ENCODE measurements at places on chromosomes 3 and 15. TPM values are rescaled to one million over a fixed set of nuclear protein-coding genes. Genes with fewer than 3 reads are reported as not detected.
A peak's percentile ranks its signal among the peaks of the same experiment; 100 is the strongest.

GRCh38 chr3:56610669-56611335 is 53.8 kb downstream of the CCDC66 start:
- no peak for DNase-seq

DNA sequence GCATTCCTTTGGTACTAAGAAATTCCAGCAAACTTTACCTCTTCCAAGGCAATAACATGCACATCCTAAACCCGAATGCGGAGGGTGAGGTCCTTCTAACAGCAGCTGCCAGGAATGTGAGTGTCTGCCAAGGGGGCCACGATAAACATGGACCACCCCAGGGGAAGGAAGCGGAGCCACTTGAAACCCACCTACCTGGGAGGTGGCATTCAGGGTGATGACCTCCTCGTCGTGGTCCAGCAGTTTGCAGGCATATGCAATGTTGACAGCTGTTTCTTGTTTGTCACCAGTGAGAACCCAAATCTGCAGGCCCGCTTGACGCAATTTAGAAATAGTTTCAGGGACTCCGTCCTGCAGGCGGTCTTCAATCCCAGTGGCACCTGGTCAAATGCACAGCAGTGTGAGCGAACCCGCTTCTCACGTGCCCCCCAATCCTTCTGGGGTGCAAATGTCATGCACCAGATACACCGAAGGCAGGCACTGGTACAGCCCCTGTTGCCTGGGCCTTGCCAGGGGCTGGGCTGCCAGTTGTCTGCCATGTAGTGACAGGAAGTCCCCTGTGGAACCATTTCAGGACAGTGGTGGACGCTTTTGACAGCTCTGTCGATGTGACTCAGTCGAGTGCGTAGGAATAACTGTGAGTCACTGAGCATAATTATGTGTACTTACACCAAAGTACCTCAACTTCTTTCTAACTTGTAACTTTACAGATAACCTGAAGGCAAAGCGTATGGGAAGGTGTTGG is 161.2 kb downstream of the ATP10A start:
- DNase-seq = no peak

GRCh38 chr15:84611631-84612030 is 10.8 kb downstream of the ZSCAN2 start:
- DNase-seq = peak; percentile 15

DNA sequence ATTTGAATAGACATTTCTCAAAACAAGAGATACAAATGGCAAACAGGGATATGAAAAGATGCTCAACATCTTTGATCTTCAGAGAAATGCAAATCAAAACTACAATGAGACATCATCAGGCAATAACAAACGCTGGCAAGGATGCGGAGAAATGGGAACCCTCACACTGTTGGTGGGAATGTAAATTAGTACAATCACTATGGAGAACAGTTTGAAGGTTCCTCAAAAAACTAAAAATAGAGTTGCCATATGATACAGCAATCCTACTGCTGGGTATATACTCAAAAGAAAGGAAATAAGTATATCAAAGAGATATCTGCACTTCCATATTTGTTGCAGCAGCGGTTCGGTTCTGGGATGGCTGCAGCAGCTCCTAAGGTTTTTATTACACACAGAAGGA is 16.8 kb upstream of the LARS2 start:
- no peak for DNase-seq

DNA sequence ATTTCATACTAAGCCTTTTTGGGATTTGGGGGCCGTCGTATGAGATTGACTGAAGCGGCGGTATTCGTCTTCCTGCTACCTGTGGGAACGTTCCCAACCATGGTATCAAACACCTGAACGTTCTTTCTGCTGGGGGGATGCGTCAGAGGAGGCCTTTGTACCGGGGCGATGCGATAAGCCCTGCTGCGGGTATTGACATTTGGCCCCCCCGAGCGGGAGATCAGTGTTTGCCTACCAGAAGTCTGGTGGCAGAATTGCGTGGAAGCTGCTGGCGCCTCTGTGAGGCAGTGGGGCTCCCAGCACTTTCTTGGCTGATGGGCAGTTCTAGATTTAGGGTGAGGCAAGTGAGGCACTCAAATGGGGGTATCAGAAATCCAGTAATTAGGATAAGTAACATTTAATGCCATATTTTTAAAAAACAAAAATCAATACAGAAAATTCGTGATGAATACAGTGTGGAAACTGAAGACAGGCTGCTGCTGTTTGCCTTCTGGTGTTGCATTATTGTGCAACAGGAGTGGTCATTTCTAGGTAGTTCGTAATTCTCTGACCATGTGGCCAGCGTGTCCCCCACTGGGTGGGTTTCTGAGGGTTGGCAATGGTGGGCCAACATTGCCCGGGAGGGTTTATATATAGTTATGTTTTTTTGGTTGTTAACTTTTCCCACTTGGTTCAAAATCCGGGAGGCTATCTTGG is 12.7 kb downstream of the TRPM1 start:
- DNase-seq = no peak

GRCh38 chr15:48306639-48307038 is 24.6 kb upstream of the DUT start:
- DNase-seq = no peak

GRCh38 chr3:139353920-139354556 is 10.2 kb downstream of the MRPS22 start:
- peak; percentile 64 for DNase-seq

DNA sequence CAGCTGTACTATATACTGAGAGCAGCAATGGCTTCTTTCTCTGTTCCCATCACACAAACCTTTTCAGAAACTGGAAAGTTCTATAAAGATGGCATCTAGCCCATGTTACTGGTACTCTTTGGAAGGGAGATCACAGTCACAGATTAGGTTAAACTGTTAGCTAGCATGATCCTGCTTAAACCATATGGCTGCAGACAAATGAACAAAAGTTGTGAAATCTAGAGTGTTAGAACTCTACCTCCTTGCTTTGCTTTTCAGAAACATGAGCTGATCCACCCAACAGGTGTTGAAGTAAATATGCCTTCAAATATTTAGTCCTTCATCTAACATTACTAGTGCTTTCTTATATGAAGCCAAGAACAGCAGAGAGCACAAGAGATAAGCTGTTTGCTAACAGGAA is 102.6 kb downstream of the SNRK start:
- DNase-seq = peak; percentile 41

- no peak for DNase-seq
Measured at GRCh38 chr15:88930579-88930978, 17.4 kb upstream of the MFGE8 start.

DNA sequence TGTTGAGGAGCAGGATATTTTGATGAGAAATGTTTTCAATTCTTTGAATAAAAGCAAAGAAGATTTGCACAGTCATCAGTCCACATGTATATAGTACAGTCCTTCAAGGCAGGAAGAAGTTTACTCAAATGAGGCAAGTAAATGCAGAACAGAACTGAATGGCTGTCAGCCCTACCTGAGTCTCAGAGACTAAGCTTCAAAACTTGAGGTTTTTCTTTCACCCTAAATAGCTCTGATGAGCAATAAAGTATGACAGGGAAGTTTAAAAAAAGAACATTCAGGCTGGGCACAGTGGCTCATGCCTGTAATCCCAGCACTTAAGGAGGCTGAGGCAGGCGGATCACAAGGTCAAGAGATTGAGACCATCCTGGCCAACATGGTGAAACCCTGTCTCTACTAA is 232.5 kb downstream of the SUCLG2 start:
- no peak for DNase-seq

DNA sequence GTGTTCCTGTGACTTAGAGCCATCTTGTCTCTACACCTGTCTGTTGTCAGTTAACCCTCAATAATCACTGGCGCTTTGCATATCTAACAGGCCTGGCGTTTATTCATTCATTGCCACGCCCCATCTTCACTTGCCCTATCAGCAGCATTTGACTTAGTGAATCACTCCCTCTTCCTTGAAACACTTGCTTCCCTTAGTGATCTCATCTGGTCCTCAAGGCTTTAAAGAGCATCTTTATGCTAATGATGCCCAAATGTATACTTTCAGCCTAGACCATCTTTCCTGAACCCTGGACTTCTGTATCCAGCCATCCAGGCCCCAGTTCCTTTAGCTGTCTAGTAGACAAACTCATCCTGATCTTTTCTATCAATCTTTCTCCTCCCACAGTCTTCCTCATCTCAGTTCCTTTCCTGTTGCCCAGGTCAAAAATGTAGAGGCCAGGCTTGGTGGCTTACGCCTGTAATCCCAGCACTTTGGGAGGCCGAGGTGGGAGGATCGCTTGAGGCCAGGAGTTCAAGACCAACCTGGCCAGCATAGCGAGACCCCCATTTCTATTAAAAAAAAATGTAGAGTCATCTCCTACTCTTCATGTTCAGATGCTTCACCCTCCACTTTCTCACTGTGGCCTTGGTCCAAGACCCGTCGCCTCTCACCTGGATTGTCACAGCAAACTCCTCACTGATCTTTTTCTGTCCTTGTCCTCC is 1.4 kb upstream of the IGDCC4 start:
- peak; percentile 85 for DNase-seq

- no peak for DNase-seq
Measured at GRCh38 chr3:125051205-125051604, 4.6 kb downstream of the HEG1 start.

DNA sequence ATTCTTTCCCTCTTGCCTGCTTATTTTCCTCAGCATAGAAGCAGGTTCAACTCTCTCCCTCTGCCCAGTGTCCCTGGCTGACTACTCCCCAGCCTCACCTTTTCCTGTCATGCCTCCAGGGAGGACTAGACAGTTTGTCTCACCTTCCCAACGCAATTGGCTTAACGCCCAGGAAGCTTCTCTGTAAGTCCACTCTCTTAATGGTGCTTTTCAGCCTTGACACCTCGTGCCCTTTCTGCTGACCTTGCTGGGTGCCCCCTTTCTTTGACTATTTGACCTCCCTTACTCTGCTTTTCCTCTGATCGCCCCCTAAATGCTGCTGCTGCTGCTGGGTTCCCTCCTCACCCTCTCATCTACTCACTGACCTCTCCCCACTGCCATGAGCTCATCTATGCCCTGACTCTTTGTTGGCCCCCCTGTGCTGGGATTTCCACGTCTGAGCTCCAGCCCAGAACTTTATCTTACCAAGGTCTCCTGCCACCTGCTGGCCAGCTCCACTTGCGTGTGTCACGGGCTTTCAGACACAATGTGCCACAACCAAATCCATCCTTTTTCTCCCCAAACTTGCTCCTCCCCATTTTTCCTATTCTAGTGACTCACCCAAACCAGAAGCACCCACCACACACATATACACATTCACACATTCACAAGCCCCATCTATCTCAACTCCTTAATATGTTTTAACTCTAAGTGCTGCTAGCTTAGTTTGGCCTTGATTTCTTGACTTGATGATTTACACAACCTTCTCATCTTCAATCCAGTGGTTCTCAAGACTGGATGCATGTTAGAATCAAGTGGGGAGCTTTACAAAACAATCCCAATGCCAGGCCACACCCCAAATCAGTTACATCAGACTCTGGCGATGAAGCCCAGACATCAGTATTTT is 16.6 kb downstream of the EPB42 start:
- DNase-seq = peak; percentile 54

DNA sequence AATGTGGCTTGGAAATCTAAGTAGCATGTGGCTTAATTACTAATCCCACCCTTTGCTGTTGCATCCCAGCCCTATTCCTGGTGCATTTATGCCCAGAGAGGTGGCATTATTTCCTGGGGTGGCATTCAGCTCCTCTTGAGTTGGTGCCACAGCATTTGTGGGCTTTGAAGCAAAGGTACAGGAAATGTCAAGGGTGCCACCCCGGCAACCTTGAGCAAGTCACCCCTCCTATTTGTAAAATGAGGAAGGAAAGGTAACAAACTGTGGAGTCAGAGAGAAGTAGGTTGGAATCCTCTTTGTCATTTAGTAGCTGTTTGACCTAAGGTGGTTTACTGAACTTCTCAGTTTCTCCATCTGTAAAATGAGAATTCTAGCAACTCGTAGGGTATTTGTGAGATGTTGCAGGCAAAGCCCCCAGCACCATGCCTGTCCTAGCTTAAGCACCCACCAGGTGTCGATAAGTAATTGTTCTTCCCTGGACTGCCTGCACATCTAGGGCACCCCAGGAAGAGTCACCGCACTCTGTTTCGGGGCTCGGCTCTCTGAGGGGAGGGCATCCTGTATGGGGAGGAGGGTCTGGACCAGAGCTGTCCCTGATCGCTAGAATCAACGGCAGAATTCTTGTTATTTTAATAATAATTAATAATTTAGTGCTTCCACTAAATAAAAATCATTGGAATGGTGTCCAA is 17.1 kb downstream of the ISG20 start:
- no peak for DNase-seq

- DNase-seq = peak; percentile 93
Measured at GRCh38 chr3:196666001-196666867, 26.7 kb downstream of the NRROS start.

DNA sequence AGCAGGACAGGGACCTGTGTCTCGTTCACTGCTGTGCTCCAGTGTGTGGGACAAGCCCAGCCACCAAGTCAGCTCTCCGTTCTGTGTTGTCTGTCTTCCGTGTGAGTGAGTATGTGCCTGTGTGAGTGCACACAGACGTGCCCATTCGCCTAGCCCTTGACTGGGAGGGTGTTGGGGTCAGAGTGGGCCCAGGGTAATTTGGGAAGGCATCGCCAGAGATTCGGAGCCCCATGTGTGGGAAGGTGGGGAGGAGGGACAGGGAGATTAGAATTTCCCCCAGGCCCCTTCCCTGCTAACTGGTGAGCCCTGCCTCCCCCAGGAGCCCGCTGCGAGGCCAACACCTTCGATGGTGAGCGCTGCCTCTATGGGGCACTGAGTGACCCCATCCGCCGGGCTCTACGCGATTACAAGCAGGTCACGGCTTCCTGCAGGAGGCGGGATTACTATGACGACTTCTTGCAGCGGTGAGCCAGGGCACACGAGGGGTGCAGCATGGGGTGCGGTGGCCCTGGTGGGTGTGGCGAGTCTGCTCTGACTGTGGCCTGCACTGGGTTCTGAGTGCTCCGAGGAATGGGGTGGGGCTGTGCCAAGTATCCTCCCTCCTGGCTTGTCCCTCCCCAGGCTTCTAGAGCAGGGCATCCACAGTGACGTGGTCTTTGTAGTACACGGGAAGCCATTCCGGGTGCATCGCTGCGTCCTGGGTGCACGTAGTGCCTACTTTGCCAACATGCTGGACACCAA is 3.1 kb downstream of the ABTB1 start:
- DNase-seq = no peak

PDCD7 gene
- total RNA-seq = 18.2 TPM

COL8A1 gene
- total RNA-seq = 102 TPM

SERPINI2 gene
- not detected for total RNA-seq

ZBED2 gene
- not detected for total RNA-seq

VPS33B gene
- total RNA-seq = 7.2 TPM

SLC25A26 gene
- 25.9 TPM for total RNA-seq

CLDN18 gene
- not detected for total RNA-seq

WDR49 gene
- not detected for total RNA-seq
